GM06990 (cell line): ENCODE measurements at places on chromosomes 1 and 21.
A peak's percentile ranks its signal among the peaks of the same experiment; 100 is the strongest.

DNA sequence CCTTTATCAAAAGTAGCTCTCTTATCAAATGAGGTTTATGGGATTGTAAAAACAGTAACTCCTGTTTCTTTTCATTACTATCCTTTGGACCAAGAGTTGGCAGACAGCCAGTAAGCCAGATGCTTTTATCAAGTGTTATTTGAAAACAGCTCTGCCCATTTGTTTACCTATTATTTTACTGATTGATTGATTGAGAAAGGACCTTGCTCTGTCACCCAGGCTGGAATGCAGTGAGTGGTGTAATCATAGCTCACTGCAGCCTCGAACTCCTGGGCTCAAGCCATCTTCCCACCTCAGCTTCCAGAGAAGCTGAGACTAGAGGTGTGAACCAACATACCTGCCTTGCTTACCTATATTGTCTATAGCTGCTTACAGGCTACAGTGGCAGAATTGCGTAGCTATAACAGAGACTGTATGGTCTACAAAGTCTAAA lies 3.6 kb downstream of the PRKAB2 start:
- DNase-seq = no peak

DNA sequence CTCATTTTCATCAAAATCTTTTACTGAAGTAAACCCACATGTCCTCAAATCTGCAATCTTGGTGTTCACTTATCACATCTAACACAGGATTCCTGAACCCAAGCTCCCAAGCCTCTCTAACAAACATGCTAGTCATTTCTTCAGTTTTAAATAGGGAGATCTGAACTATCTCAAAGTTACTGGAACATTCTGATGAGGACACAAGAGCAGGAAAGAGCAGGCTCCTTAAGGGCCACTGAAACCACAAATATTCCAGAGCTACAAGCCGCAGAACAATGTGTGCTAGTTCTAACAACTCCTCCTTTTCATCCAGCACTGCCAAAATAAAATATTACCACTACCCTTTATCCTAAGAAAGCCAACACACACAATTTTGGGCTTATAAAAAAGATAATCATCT lies 38.9 kb downstream of the WARS2 start:
- DNase-seq = no peak

- no peak for DNase-seq
Measured at GRCh38 chr21:30882866-30883597, 1.7 kb upstream of the KRTAP11-1 start.

DNA sequence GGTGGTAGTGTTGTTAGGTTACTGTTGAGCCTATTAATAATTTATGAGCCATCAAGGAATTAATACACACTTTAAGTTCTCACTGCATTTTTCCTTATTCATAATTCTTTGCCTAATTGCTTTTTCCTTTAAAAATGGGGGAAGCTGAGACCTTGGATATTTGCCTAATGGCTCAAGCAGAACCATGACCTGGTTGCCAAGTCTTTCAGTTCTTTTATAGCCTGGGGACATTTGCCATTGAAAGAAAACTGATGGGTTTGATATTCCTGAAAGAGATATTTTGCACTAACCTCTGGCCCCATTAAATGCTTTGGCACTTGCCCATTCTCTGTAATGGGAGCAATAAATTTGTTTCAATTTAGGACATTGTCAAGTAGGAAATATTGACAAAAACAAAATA lies 18.5 kb upstream of the LRRC53 start:
- DNase-seq = no peak

GRCh38 chr1:152886758-152887409 lies 8.8 kb downstream of the SMCP start:
- no peak for DNase-seq

DNA sequence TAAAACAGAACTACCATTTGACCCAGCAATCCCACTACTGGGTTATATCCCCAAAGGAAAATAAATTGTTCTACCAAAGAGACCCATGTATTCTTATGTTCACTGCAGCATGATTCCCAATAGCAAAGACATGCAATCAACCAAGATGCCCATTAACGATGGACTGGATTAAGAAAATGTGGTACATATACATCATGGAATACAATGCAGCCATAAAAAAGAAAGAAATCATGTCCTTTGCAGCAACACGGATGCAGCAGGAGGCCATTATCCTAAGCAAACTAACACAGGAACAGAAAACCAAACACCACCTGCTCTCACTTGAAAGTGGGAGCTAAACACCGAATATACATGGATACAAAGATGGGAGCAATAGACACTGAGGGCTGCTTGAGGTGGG lies 44.2 kb downstream of the SLC35D1 start:
- DNase-seq = no peak

GRCh38 chr1:167722152-167722869 lies 529 bp downstream of the MPZL1 start:
- peak; percentile 51 for DNase-seq

DNA sequence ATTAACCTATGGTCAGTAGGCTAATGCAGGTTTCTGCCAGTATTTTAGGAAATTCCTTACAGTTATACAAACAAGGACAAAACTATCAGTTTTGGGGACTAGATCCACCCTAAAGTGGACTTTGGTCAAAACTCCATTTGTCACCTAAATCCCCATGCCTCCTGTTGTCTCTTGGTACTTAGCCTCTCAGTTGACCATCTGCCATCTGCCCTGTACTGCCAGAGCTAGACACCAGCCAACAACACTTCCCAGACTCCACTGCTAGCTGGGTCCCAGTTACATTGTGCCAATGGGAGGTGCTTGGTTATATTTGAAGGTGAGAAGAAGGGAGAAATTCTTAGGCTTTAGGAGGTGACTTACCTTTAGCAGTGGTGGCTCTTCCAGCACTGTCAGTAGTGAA lies 17.0 kb upstream of the BSDC1 start:
- DNase-seq = no peak

GRCh38 chr1:10733474-10734366 lies 62.7 kb downstream of the CASZ1 start:
- no peak for DNase-seq

DNA sequence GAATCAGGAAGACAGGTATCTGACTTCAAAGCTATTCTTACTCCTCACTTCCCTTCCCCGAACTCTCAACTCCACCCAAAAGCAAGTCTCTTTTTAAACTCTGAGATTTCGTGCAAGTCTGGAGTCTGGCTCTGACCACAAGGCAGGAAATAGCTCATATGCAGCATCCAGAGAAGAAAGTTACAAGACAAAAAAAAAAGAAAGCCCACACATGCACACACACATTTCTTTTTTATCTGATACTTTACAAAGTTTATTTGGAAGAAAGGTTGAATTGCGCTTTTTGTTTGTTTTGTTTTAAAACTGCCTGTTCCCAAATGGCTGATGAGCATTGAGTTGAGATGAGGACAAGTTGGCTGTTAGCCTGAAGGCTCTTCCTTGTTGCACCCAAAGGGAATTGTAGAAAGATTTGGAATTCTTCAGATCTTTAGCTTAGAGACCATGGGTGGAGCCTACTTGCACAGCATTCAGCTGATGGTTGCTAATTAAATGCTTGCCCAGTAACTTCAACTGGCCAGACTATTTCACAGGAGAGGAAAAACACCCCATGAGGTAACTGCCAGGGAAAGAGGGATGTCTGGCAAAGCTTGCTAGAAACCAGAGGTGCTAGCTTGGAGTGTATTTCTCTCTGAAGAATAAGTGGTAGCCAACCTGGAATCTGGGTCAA lies 490.3 kb downstream of the TTLL7 start:
- DNase-seq = peak; percentile 75

GRCh38 chr1:244052016-244052727 lies 1.1 kb downstream of the ZBTB18 start:
- DNase-seq = no peak

DNA sequence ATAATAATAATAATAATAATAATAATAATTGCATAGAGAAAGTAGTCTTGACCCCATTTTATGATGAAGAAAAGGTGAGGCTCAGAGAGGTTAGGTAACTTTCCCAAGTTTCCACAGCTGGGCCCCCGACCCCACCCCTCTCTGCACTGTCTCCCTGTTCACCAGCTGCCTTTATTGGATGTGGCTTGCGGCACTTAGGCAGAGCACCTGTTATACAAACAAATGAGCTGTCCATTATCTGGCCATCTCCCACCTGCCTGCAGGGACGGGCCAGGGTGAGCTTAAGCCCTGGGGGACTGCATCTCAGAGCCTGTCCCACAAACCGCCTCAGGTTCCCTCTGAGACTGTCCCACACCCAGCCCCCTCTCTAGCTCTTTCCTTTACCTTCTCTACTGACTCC lies 10.1 kb upstream of the EFNA1 start:
- no peak for DNase-seq

DNA sequence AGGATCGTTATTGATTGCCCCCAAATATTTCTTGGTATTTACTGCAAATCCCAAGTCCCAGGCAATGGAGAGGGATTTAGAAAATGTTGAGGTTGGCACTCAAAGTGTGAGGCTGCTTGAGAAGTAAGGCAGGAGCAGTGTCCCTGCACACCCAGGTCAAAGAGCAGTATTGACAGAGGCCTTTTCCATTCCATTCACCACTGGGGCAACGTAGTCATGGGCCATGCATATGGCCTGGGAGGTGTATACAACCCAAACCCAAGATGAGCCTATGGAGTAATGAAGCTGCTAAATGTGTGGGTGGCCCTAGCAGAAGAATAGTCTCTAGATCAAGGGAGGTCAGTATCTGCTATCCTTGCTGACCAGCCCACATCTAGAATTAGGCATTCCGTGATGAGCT lies 245.6 kb downstream of the FOXD2 start:
- DNase-seq = no peak

DNA sequence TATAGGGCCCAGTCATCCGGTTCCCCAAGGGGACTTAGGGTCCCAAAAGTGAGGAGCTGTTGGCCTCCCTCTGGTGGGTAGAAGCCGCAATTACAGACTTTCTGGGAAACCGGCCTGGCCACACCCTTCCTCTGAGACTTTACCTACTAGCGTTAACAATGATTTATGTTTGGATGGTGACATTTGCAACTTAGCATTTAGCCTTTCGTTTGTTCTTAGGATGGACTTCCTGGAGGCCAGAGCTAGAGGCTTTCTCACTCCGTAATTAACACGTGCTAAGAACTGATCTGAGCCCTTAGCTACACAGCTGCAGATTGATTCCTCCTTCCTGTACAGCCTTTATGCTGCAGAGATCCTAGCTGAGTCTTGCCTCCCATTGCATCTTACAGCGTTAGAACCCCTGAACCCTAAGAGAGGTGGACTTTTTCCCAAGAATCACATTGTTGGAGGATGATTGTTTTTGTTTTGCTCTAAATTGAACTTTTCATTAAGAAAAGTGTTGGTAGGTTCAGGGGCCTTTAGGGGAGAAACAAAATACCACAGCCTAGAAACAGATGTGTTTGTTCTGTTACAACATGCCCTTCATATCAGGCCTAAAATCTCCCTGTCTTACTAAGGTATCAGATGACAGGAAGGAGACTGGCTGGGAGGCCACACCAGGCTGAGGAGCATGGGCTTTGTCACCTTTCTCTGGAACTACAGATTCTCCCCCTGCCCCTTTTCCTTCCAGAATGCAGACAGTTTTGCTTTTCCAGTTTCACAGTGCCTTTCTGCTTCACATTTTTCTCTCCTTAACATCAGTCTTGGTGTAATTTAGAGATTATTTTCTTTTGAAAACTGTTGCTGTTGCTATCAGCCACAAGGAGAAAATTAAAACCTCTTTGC lies 1.9 kb downstream of the S100A11 start:
- peak; percentile 60 for DNase-seq

DNA sequence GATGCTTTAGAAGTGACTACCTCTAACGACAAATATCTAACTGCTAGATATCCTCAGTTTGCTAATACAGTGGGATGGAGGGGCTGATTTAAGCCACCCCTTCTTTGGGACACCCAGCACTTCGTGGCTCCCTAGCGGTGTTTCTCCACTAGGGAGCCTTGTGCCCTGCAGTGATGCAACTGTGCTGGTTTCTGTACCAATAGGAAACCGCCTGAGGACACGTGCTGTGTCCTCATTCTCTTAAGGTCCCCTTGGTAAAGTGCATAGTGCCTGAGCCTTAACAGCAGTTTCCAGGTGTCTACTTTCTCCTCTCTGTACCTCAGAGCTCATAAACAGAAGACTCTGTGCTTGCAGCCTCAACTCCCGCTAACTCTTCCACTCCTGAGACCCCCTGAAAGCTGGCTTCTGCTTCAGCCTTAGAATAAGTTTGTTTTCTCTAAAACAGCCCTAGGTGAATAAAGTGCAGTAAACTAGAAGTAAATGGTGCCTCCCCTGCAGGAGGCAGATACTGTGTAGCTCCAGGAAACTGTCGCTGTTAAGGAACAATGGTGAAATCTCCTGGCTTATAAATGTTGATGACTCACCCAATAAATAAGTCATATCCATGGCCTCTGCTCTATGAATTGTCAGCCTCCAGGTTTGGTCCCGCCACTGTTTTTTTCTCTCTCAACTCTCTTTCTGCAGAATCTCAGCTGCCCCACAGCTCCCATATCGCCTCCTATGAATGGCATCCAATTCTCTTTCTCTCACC lies 130.4 kb downstream of the AK5 start:
- DNase-seq = no peak

DNA sequence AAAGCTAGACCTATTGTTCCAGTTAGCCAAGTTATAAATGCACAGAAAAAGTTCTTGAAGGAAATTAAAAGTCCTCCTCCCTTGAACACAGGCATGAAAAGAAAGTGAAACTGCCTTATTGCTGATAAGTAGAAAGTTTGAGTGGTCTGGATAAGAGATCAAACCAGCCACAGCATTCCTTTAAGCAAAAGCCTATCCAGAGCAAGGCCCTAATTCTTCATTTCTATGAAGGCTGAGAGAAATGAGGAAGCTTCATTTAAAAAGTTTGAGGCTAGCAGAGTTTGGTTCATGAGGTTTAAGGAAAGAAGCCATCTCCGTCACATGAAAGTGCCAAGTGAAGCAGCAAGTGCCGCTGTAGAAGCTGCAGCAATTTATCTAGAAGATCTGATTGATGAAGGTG lies 2.7 kb upstream of the SSX2IP start:
- no peak for DNase-seq

DNA sequence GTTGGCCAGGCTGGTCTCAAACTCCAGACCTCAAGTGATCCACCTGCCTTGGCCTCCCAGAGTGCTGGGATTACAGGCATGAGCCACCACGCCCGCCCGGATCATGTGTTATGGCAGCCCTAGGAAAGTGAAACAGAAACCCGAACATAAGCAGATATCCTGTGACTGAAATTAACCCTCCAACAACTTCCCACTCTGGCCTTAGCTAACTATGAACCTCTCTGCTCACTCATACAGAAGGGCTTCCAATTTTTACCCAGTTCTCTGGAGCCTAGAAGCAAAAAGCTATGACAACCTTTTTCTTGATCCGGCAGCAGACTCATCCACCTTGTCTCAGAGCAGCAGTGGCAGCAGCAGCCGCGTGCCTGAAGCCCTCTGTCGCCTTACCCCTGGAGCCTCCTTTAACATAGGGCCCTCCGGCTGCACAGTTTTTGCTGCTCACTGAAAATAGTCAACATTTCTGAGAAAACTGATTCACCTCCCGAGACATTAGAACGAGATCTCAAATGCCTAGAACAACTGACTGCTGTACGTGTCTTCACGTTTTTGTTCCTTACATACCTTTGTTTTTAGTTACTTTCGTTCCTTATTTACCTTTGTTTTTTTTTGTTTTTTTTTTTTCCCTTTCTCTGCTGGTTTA lies 9.3 kb downstream of the CBR1 start:
- DNase-seq = peak; percentile 31

- peak; percentile 85 for DNase-seq
Measured at GRCh38 chr1:2300004-2300771, 72.1 kb downstream of the SKI start.

- no peak for DNase-seq
Measured at GRCh38 chr1:94130851-94131595, 10.1 kb upstream of the ABCA4 start.
